ENCODE measurements at places on chromosomes 7 and 10.

DNA sequence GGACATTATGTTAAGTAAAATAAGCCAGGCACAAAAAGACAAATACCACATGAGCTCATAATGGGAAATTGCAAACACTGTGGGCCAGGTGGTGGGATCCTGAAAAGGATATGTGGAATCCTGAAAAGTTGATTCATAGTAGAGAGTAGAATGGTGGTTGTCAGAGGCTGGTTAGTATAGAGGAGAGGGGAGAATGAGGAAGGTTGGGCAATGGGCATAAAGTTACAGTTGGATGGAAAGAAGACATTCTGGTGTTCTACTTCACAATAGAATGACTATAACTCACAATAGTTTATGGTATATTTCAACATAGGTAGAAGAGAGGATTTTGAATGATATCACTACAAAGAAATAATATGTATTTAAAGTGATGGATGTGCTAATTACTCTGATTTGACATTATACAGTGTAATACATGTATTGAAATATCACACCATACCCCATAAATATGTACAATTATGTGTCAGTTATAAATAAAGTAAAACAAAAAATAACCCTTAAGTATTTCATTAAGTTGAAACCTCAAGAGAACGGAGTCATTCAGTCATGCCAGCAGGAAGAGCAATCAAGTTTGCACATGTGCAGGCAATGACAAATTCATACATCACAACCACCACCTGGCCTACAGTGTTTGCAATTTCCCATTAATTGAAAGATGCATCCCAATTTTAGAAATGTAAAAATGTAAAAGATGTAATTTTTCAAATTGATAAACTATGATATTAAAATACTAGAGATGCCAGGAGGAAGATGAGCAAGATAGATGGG is 156.7 kb downstream of the MAGI2 start:
- no peak for DNase-seq

GRCh38 chr10:89861584-89862301 is 160.4 kb downstream of the KIF20B start:
- DNase-seq = no peak

DNA sequence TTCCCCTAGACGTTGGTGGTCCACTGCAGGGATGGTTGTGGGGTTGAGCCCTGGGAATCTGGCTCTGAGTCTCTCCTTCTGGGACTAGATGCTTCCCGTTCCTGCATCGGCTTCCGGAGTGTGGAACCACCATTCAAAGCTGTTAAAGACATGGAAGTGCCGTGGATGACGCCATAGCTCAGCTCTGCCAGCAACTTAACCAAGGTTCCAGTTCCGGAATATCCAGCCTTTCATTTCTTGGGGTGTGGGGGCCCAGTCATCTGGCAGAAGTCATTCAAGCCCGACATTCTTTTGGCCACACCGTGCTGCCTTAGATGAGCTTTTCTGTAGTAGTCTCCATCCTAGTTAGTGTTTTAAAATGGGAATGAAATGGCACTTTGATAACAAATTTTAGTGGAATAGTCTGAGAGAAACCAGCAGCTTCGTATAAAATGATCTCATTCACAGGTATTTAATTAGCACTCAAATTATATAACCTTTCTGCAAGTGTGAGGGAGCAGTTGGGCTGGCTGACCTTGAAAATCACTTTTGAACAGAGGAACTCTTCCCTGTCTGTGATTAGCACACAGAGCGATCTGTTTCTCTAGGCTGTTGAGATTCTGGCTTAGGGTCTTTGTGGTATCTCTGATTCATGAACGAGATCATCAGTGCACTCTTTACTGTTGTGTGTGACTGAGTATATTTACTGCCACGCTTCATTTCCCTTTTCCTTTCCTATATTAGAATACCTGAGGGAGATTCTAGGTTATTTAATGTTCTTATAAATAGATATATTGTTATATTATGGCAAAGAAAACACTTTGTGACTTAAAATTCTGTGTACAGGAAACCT is 19.9 kb downstream of the LMTK2 start:
- no peak for DNase-seq

DNA sequence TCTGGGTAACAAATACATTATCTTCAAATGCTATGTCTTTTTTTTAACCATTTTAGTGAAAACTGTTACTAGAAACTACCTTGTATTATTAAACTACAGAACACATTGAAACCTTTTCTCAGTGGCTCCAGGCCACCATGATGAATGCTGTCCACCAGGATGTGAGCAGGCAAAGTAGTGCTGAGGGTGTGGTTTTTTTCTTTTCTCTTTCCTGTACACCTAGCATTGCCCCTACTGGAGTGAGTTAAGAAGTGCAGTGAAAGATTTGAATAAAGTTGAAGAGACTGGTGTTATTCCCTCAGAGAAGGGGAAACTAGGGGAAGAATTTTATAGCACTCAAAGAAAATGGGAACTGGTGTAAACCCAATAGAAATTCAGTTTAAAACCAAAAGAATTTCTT is 120.0 kb upstream of the SAMD8 start:
- DNase-seq = no peak
